Left ventricle myocardium inferior (tissue), 1 donor: ENCODE measurements at places on chromosomes 3 and 15. TPM values are rescaled to one million over a fixed set of nuclear protein-coding genes. Genes with fewer than 3 reads are reported as not detected.

ZNF385D gene
- 2.3 TPM for total RNA-seq

CCR1 gene
- 2.0 TPM for total RNA-seq

LDHAL6B gene
- not detected for total RNA-seq

CCDC80 gene
- total RNA-seq, result 171 TPM

C15orf62 gene
- 0.30 TPM for total RNA-seq

LXN gene
- total RNA-seq, result 3.2 TPM

MORC1 gene
- not detected for total RNA-seq

UCN2 gene
- 0.19 TPM for total RNA-seq

SNURF gene
- total RNA-seq, result 94.6 TPM

RNF123 gene
- 48.6 TPM for total RNA-seq

KCNMB2 gene
- 2.1 TPM for total RNA-seq

KCNAB1 gene
- 2.4 TPM for total RNA-seq

GUCA1C gene
- total RNA-seq, result 5.8 TPM

CLDN18 gene
- not detected for total RNA-seq

CCK gene
- total RNA-seq, result not detected

ARIH1 gene
- total RNA-seq, result 179 TPM

GRM2 gene
- total RNA-seq, result 0.41 TPM

SHF gene
- total RNA-seq, result 4.4 TPM

MFGE8 gene
- 421 TPM for total RNA-seq

NEK10 gene
- 11.5 TPM for total RNA-seq

ANO10 gene
- 12.6 TPM for total RNA-seq

HDC gene
- total RNA-seq, result 0.52 TPM

PLA2G4E gene
- total RNA-seq, result not detected

FOXL2 gene
- not detected for total RNA-seq

MITF gene
- total RNA-seq, result 81.9 TPM

SLC6A1 gene
- total RNA-seq, result 0.77 TPM

CPNE4 gene
- 17.9 TPM for total RNA-seq

MESP1 gene
- total RNA-seq, result 8.4 TPM

IL17RD gene
- 9.6 TPM for total RNA-seq

PSMA4 gene
- 109 TPM for total RNA-seq

LPCAT4 gene
- 80.6 TPM for total RNA-seq

MRPS22 gene
- 87.7 TPM for total RNA-seq
